ENCODE measurements at places on chromosomes 2 and 18.

DNA sequence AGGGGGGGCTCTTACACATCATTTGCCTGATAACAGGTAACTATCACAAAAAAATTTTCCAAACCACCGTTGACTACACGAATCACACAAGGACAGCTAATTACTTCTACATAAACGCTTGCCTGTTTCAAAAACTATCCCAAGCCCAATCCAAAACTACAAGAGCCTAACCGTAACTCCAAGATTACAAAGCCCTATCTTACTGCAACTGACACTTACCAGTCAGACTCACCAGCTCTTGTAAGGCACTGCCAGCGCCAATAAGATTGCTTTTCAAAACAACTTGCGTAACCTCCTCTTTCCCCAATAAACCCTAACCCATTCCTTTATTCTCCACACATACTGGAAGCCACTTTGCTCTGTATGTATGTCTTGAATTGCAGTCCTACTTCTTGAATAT, 148.4 kb downstream of the NBAS start:
- no peak for DNase-seq

GRCh38 chr2:165568361-165568760, 98.9 kb downstream of the CSRNP3 start:
- DNase-seq, result no peak

- DNase-seq, result peak; percentile 67
Measured at GRCh38 chr2:156589381-156590079, 153.4 kb downstream of the GPD2 start.

DNA sequence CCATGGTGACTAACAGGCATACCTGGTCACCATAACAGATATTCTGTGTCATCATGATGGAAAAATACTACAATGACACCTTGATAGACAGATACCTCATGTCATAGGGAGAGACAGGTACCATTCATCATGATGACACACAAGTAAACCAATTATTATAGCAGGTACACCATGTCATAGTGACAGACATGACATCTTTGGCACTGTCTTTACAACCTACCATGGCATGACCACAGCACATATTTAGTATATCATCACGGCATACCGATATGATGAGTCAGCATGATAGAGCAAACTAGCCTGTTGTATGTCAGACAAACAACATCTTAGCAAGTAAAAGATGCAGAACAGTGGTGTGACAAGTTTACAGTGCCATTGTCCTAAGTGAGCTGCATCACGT, 101.3 kb upstream of the KLHL29 start:
- no peak for DNase-seq

- no peak for DNase-seq
Measured at GRCh38 chr2:127054996-127055785, 51.8 kb downstream of the BIN1 start.

DNA sequence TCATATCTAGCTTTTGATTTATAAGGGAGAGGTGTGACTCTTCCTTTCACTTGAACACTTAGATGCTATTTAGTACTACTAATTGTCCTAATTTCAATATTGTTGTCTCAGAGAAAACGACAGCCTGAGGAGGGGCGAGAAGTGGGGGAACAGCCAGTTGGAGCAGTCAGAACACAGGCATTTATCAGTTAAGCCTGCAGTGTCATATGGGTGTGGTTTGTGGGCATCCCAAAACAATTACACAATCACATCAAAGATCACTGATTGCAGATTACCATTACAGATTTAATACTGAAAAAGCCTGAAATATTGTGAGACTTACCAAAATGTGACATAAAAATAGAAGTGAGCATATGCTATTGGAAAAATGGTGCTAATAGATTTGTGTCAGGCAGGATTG, 15.8 kb downstream of the TMEM131 start:
- no peak for DNase-seq

DNA sequence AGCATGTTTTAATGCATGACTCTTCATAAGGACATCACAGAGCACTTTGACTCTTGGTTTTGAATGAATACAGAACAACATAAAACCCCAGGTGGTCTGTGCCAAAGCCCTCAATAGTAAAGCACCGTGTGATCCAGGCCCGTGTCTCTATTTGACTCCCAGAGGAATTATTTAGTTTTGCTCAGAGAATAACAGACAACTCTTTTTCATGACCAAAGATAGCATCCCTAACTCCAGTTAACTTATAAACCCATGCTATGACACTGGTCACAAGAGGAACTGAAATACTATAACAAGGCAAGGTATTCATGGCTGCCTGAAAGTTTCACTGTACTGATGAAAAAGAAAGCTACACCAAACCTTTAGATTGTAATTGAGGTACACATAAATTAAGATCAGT, 128.4 kb downstream of the IKZF2 start:
- no peak for DNase-seq

- DNase-seq, result no peak
Measured at GRCh38 chr18:36732264-36732663, 96.5 kb downstream of the TPGS2 start.

GRCh38 chr2:3662239-3662638, 4.2 kb downstream of the ALLC start:
- no peak for DNase-seq

DNA sequence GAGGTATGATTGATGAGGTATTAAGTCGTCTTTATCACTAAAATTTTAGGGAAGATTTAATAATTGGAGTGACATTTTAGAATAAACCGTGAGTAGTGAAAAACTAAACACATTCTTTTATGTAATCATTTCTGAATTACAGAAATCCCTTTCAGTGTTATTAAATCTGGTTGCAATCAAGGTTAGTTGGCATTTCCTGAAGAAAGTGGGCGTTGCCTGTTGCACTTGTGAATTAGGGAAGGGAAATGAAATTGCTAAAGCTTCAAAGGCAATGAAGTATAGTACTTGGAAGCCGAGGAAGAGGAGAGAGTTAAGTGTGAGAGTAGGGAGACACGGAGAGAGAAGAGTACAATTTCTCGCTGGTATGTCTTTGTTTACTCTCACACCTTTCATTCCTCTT, 274.5 kb downstream of the SLC8A1 start:
- no peak for DNase-seq

GRCh38 chr2:197461057-197461456, 7.7 kb downstream of the COQ10B start:
- DNase-seq, result no peak

GRCh38 chr2:206368933-206369569, 74.3 kb upstream of the ADAM23 start:
- peak; percentile 36 for DNase-seq
